Fibroblast of skin of right biceps (primary cell): ENCODE measurements at places on chromosomes 13 and 19.

GRCh38 chr13:113651511-113652403, 6.2 kb downstream of the ATP4B start:
- DNase-seq: no peak

DNA sequence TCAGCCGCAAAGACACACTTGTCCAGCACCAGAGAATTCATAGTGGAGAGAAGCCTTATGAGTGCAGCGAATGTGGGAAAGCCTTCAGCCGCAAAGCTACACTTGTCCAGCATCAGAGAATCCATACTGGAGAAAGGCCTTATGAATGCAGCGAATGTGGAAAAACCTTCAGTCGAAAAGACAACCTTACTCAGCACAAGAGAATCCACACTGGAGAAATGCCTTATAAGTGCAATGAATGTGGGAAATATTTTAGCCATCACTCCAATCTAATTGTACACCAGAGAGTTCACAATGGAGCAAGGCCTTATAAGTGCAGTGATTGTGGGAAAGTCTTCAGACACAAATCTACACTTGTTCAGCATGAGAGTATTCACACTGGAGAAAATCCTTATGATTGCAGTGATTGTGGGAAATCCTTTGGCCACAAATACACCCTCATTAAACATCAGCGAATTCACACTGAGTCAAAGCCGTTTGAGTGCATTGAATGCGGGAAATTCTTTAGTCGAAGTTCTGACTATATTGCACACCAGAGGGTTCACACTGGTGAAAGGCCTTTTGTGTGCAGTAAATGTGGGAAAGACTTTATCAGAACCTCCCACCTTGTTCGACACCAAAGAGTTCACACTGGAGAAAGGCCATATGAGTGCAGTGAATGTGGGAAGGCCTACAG, 6.8 kb downstream of the ZNF134 start:
- DNase-seq: peak; percentile 19

GRCh38 chr19:5782945-5783919, 1.3 kb downstream of the PRR22 start:
- DNase-seq: no peak

DNA sequence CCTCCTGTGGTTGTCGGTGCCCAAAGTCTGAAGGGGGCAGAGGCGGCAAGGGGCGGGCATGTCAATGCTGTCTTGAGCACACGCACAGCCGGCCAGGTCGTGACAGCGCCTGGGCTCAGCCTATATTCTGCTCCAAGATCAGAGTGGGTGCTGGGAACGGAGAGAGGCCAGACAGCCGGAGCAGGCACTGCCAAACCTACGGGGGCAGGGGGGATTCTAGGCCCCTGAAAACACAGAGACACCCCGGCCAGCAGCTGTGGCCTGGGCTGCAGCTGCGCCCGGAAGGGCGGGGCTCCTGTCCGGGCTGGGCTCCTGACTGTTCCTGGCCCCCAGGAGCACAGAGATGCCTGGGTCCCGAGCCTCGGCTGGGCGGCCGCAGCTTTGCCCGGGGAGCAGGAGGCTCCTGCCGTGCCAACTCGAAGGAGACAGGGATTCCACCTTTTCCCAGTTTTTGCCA, 2662.9 kb upstream of the PCDH20 start:
- no peak for DNase-seq

GRCh38 chr13:105276571-105276970, 1258.9 kb downstream of the EFNB2 start:
- DNase-seq: no peak

GRCh38 chr19:45156011-45156630, 4.7 kb downstream of the NKPD1 start:
- no peak for DNase-seq
